Activated naive CD4-positive, alpha-beta T cell treated with Interleukin-2 at 50 U/mL for 16 hours (primary cell): ENCODE measurements at places on chromosomes 2 and 18.

DNA sequence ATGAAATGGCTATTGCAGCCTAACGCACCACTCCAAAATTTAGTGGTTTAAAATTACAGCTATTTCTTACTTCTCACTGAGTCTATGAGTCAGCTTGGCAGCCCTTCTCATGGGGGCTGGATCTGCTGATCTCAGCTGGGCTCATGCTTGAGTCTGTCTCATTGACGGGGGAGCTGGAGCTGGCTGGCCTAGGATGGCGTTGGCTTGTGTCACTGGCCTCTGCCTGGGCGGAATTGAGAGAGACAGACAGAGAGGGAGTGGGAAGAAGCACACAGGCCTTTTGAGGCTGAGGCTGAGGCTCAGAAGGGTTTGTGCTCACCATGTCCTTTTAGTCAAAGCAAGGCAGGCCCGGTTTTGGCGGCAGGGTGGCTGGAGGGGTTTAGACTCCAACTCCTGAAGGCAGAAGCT is 412.1 kb upstream of the MYT1L start:
- DNase-seq, result no peak

DNA sequence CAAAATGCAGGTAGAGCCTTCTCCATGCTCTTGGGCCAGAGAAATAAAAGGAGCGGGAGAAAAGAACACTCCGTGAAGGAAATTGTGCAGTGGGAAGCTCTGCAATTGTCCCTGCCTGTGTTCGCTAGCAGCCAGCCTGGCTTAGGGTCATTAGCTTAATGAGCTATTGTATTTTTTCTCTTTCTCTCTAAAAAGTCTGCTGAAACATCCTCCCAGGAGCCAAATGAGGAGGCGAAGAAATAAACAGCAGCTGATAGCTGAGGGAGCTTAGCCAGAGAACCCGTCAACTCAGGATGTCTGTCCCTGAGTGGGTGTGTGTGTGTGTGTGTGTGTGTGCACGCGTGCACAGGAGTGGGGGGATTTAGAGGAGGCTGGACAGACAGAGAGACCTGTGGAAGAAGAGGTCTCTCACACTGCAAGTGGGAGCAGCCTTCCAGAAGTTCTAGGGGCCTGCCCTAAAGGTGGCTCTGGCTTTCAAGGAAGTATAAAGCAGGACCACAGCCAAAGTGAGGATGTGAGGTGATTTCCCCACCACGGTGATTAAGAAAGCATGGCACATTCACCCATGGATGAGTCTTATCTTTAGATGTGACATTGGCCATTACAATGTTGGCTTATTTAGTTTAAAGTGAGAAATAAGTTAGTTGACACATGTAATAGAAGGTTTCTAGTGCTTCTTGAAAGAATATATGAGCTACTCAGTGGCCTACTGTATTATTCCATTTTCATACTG is 690.4 kb downstream of the RNF144A start:
- no peak for DNase-seq

DNA sequence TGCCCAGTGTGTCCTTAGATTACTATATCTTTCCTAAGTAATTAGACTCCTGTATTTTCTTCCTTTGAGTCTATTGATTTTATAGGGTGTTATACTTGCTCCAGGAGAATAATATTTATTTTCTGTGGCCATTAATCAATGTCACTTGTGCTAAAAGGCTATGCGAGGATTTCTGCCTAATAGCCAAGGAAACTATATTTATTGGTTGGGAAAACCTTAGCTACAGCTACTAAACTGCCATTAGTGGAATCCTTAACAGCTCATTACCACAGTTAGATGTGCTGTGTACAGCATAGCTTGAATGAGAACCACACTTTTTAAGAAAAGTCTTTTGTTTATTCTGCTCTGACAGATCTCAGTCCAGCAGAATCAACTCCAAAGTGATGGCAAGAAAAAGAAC is 537.3 kb downstream of the ERBB4 start:
- DNase-seq, result no peak

DNA sequence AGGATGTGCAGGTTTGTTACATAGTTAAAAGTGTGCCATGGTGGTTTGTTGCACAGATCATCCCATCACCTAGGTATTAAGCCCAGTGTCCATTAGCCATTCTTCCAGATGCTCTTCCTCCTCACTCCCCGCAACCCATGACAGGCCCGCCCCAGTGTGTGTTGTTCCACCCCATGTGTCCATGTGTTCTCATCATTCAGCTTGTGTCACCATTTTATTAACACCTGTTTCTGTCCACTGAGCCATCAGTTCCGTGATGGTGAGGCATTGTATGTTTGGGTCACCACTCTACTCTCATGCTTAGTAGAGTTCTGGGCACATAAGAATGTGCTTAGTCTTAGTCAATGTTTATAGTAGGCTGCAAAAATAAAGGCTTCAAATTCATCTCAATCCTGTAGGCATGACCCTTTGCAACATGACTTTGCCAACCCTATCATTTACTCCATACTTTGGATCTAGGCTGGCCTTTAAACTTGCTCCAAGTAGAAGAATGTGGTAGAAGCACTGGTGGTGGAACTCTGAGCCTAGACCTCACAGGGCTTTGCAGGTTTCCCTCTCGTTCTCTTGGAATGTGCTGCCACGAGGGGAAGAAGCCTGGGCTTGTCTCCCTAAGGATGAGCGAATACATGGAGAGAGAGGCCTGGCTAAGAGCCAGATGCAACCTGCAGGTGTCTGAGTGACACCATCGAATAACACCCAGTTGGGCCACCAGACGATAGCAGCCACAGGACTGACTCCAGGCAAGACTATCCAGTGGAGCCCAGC is 161.5 kb downstream of the NAPG start:
- no peak for DNase-seq

- DNase-seq, result no peak
These were observed 1.7 kb downstream of the NAT8 start for GRCh38 chr2:73640511-73640911.

- no peak for DNase-seq
These were observed 116.6 kb downstream of the RPIA start for GRCh38 chr2:88808083-88808482.

DNA sequence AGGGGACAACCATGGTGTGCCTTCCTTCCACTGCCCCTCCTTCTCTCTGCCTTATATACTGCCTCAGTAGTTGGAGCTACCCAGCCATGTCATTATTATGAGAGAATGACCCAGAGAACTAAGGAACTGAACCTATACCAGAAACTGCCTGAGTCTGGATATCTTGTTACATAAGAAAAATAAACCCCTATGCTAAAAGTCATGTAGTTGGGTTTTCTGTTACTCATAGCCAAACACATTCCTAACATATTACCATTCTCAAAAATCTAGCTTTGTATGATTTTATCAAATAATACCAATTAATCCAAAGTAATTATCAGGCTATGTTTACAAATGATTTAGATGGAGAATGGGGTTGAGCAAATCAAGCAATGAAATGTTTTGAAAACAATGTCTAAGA is 15.0 kb upstream of the KLF7 start:
- no peak for DNase-seq

GRCh38 chr18:6718267-6718666 is 11.2 kb upstream of the ARHGAP28 start:
- no peak for DNase-seq

- no peak for DNase-seq
These were observed 11.4 kb upstream of the TRAPPC8 start for GRCh38 chr18:31954349-31954748.
